ENCODE measurements at places on chromosomes 3 and 15. TPM values are rescaled to one million over a fixed set of nuclear protein-coding genes. Genes with fewer than 3 reads are reported as not detected.
A peak's percentile ranks its signal among the peaks of the same experiment; 100 is the strongest.

DNA sequence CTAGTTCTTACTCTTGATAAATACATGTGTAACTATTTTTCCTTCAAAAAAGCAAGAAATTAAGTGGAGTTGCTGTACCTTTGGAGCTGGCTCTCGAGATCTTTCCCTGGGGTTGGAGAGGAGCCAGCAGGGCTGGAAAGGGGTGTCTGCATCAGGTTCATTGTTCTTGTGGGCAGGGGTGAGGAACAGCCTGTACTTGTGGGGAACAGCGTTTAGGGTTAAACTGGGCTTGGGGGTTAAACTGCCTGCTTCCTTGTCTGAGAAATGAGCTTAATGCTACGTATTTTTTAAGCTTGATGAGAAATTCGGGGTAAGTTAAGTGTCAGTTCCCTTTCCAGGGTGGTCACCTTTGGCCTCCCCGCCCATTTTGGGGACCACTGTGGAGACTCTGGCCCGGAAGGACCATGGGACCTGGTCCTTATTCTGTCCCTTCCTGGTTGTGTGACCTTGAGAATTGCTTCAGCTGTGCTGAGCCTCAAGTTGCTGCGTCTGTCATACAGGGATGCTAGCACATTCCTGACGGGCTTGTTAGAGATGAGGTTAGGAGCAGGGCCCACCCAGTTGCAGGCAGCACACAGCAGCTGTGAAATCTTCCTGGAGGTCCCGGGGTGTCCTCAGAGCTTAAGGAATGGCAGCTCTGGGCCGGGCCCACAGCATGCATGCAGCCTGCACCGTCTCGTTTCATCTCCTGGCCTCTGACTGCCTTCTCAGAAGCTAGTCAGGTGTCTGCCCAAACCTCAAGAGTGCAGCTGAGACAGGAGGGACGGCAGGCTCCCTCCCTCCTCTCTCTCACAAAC lies 11.6 kb downstream of the H1-8 start:
- DNase-seq: no peak

- DNase-seq: peak; percentile 28
Measured at GRCh38 chr3:67648229-67648628, 6.2 kb downstream of the SUCLG2 start.

DNA sequence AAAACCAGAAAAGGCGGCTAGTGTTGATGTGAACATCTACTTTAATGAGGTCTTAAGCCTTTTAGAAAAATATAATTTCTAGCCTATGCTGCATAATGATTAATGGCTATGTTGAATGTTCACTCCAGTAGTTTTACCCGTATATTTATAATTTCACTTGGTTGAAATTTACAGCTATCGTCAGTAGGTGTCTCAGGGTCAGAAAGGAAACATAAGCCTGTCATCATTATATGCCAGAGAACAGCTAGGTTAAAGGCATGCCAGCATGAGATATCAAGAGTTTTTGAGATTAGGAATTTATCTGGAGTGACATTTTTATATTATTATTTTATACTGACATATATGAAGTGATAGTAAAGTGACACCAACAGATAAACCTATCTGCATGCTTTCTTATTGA lies 904.1 kb downstream of the OTOL1 start:
- no peak for DNase-seq

GRCh38 chr15:73051391-73051806 lies 864 bp upstream of the NEO1 start:
- DNase-seq: peak; percentile 77

- DNase-seq: no peak
Measured at GRCh38 chr15:83077491-83078230, 10.6 kb upstream of the BTBD1 start.

DNA sequence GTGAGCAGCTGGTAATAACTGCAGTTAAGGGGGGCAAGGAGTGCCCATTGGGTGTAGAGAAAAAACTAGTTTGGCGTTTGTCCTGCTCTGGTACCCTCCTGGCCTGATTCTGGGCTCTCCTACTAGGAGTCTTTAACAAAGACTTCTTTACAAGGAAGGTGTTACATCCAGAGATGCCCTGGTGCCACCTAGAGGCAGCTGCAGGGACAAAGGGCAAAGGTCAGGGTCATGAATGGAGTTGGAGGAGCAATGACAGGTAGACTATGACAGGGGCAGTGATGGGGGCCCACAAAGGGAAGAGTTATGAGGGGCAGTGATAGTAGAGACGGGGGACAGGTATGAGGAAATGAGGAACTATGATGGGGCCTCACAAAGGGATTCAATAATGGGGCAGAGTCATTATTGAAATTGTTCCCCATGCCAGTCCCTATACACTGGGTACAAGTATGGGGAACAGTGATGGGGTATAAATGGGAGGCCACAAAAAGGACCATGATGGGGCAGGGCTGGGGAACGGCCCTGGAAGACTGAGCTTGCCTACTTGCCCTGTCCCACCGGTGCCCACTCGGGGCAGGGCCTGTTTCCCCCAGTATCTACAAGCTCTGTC lies 7.9 kb downstream of the CCDC71 start:
- DNase-seq: peak; percentile 45

DNA sequence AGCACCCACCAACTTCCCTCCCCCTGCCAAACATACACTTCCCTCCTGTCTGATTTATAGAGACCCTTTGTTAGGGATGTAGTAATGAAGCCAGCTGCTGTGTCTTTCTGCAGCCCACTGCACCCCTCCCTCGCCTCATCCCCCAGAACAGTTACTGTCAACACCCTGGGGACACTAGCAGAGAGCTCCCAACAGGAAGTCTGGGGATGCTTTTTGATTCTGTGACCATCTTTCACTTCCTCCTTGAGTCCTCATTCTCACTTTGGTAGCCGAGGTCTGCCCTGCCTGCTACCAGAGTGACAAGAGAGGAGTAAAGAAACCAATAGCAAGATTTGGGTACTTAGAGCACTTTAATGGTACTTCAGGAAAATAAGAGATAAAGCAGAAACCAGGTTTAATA lies 201.6 kb downstream of the SATB1 start:
- DNase-seq: no peak

DNA sequence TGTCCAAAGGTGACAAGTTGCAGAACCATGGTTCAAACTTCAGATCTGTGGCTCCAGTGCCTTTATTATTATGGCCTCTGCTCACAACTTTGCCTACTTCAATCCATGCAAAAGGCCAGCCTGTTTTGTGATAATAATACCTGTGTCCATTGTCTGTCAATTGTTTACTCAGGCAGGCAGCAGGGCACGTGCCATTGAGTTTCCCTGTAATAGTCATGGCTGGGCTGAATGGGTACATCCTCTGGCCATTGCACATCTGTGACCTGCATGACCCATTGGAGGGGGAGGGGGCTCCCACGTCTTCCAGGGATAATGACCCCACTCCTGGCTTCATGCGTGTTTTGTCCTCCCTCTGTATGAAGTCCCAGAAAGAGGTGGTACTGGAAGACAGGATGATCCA lies 215.4 kb downstream of the SSR3 start:
- no peak for DNase-seq

GRCh38 chr15:41416128-41416741 lies 660 bp upstream of the RTF1 start:
- DNase-seq: no peak

- DNase-seq: no peak
Measured at GRCh38 chr3:128100161-128100560, 23.5 kb downstream of the RUVBL1 start.

- no peak for DNase-seq
Measured at GRCh38 chr15:74855857-74856256, 12.9 kb upstream of the ULK3 start.

DNA sequence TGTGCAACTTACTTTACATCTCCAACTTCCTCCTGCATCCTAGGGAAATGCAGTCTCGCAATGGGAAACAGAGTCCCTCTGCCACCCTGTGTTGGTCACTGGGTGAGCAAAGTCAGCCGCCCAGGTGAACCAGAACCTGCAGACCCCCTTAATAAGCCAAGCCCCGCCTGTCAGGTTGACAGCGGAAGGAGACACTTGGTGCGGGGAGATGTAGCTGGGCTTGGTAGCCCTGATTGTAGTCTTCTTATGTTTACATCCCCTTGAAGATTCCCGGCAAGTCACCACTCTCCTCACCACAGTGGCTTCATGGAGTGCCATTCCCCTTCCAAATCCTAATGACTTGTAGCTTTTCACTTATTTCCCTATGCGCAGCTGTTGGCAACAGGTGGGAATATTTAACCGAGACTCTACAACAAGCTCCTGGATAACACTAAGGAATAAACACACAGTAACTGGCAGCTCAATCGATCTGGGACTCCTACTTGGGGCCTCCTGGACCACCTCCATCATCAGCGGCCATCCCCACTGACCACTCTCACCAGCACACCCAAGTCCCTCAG lies 17.7 kb upstream of the CLSTN2 start:
- no peak for DNase-seq

- DNase-seq: no peak
Measured at GRCh38 chr15:59180945-59181600, 25.6 kb upstream of the LDHAL6B start.

DNA sequence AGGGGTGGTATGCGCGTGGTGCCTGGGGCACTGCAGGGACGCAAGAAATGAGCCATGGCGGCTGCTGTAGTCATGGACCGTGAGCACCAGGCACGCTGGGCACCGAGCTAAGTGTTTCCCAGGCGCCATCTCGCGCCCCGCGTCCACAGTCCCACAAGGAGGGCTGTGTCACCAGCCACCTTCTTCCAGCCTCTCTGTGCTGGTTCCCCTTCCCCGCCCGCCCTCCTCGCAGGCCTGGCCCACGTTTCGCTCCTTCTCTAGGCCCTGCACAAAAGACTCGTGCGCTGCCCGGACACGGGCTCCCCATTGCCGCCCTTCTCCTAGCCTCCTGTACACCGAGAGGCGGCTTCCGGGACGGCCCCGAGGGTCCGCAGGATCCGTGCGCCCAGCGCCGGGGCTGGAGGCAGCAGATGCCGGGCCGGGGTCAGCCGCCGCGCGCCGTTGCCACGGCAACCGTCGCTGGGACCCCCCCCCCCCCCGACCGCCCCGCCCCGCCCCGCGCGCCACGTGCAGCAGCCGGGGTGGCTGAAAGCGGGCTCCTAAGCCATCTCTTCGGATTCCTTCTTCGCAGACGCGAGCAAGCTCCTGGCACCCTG lies 113.4 kb downstream of the SRGAP3 start:
- no peak for DNase-seq

DNA sequence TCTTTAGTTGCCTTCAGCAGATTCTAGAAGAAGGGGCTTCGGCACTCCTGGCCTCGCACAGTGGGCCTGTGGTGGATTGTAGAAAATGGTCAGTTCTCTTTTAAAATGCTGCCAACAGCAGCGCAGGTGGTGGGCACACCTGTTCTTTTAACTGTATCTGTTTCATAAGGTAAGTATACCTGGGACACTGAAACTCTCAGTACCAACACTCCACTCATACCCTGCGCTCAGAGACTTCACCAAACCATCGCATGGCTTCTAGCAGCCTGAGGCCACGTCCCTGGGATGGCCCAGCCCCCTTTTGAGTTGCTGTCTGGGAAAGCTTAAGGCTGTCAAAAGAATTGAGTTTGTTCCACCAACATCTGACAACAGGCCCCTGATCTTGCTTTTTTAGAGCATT lies 56.7 kb upstream of the MCF2L2 start:
- DNase-seq: peak; percentile 24

DNA sequence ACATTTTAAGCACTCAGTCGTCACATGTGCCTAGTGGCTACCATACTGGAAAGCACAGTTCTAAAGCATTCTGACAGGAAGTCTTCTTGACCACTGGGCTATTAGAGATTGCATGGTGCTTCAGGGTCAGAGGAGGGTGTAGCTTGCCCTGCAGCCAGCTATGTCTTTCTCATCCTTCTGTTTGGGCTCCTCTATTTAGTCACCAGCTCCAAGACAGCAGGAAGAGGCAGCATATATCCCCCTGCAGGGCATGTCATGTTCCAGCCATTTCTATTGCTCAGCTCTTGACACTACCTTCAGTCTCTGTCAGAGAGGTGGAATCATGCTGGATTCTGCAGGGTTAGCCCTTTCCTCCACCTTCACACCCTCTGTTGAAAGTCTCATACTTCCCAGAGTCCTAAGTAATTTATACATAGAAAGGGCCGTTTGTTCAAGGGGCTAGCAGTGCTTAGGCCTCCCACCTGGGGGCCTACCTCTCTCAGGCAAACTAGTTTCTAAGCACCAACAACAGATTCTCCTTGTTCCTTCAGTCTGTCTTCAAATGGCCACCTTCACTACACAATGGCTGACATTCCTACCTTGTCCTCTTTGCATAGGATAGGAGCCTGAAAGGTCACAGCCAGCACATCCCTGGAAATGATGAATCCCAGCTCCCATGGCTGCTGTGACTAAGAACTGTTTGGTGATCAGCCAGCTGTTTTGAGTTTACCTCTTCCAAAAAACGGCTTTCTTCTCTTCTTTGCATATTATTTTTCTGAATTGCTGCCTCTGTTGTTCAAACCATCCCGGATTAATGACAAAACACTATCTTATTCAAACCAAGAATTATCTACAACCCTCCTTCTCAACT lies 115.7 kb upstream of the BFSP2 start:
- no peak for DNase-seq

GRCh38 chr15:65233696-65234095 lies 22.4 kb upstream of the CILP start:
- DNase-seq: no peak

DNA sequence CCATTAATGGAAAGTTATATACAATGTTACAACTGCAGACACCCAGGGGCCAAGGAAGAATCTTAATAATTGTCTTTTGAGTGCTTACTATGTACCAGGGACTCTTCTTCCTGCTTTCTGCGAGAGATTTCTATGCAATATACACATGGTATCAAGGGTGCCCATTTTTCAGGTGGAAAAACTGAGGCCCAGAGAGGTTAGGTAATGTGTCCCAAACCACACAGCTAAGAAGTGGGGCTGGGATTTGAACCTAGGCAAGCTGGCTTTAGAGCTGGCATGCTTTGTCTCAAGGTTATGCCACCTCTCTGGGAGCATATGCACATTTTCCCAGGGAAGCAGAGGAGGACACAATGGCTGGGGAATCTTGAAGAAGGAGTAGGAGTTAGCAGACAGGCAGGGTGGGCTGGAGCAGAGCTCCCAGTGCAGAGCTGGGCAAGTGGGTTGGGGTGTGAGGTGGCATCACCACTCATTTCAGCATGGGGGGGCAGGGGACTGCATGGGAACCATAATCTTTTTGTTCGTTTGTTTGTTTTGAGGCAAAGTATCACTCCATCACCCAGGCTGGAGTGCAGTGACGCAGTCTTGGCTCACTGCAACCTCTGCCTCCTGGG lies 339.8 kb upstream of the LRRFIP2 start:
- DNase-seq: no peak

ASB14 gene
- not detected for total RNA-seq

TRPM1 gene
- not detected for total RNA-seq

PLSCR4 gene
- total RNA-seq: 43.5 TPM

KY gene
- total RNA-seq: not detected

SEMA6D gene
- total RNA-seq: 2.3 TPM

GABRG3 gene
- total RNA-seq: not detected

CMTM7 gene
- total RNA-seq: 5.0 TPM

APPL1 gene
- total RNA-seq: 19.1 TPM

TUSC7 gene
- not detected for total RNA-seq

SMCO1 gene
- not detected for total RNA-seq

Data from right lobe of liver (tissue), 6 donors.